ENCODE measurements at places on chromosomes 1 and 21.

DNA sequence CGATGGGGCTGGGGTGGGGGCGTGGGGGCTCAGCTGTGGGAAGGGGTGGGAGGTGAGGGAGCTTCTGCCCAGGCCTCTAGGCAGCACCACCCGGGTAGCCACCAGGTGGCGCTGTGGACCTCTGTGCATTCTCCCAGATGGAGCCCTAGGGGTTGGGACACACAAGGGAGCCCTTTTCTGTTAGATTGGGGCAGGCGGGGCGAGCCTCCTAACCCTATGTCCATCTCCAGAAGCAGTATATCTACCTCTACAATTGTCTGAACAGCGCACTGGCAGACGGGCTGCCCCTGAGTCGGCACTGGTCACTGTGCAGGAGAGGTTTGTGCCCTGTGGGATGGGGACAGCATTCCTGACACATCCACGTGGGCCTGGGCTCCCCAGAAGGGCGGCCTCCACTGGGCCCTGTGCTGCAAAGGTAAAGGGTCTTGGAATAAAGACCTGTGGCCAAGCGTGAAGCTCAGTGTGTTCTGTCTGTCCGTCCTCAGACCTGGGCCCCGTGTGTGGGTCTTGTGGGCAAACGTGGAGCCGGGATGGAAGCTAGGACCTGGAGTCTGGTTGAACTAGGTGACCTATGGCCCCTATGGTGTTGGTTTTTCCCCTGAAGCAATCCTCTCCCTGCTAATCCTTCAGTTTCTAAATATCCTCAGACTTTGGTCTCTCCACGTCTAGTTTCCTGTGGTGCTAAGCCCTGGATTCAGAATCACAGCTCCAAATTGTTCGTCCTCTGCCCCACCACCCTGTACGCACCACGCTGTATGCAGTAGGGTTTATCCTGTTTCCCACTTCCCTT is 4.4 kb upstream of the LGR6 start:
- peak; percentile 52 for DNase-seq

GRCh38 chr1:90840352-90840751 is 123.2 kb upstream of the BARHL2 start:
- no peak for DNase-seq

DNA sequence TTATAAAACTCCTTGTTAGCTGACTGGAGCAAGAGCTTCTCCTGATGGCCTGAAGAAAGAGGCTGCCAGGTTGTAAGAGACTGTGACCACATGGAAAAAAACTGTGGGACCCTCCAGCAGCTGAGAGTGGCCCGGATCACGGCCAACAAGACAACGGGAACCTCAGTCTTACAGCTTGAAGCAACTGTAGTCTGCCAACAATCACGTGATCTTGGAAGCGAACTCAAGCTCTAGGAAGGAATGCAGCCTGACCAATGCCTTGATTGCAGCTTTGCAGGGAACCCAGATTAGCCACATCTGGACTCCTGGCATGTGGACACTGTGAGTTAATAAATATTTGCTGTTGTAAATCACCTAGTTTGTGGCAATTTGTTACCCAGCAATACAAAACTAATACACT is 442.6 kb upstream of the PRMT6 start:
- peak; percentile 12 for DNase-seq

GRCh38 chr1:218700666-218701065 is 355.5 kb downstream of the TGFB2 start:
- DNase-seq = no peak

DNA sequence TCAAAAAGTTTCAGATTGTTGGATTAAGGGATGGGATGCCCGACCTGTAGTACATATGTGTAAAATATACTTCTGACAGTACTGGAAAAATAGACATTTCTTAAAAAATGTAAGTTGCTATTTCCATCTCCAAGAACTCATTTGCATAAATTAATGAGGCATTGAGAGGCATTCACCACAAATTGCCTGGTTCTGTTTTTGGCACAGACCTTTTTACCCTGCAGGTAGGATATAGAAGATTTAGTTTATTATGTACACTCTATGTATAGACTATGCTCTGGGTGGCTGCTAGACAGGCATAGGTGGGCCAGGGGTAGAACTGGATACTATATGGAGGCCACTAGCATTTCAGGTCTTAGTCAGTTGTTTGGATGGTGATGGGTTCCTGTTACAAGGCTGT is 8.0 kb downstream of the CCDC17 start:
- DNase-seq = no peak

GRCh38 chr21:32131960-32132359 is 146.9 kb downstream of the MIS18A start:
- peak; percentile 64 for DNase-seq

GRCh38 chr1:64087768-64088167 is 115.7 kb upstream of the UBE2U start:
- DNase-seq = peak; percentile 86

GRCh38 chr1:5385096-5385799 is 607.0 kb downstream of the NPHP4 start:
- DNase-seq = no peak

GRCh38 chr1:155981266-155982088 is 3.1 kb upstream of the ARHGEF2 start:
- peak; percentile 96 for DNase-seq

GRCh38 chr1:22217811-22218460 is 75.0 kb upstream of the WNT4 start:
- no peak for DNase-seq

- DNase-seq = no peak
These were observed 134.9 kb upstream of the B3GALT2 start for GRCh38 chr1:193321242-193321840.

DNA sequence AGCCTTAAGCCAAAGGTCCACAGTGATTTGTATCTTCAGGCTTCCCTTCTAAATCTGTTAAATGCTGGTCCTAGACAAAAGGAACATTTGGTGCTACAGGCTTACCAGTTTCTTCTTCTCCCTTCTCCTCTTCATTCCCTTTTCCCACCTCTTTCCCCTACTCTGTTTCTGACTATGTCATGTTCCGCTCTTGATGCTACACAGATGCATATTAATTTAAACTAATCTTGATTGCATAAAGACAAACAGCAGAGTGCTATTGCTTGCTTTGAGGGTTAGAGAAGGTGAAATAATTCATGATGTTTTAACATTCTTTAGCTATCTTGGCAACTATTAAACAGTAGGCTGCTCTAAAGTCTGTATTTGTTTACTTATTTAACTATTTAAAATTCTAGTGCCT is 34.3 kb upstream of the COL24A1 start:
- no peak for DNase-seq

GRCh38 chr1:24969596-24970398 is 39.7 kb upstream of the RUNX3 start:
- no peak for DNase-seq

DNA sequence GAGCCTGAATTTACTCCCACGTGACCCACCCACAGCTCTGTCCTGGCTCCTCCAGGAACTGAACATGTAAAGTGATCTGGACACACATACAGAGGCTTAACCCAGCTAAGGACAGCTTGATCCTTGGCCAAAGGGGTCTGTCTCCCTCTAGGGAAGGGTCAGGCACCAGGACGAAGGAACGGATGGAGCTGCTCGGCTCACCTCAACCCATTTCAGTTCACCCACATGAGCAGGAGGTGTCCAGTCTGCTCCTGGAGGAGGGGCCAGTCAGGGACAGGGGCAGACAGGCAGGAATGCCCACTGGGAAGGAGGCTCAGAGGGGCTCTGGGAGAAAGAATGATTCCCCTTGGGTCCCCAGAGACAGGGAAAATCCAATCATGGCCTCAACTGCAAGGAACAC is 567.2 kb downstream of the PTPRU start:
- DNase-seq = no peak

DNA sequence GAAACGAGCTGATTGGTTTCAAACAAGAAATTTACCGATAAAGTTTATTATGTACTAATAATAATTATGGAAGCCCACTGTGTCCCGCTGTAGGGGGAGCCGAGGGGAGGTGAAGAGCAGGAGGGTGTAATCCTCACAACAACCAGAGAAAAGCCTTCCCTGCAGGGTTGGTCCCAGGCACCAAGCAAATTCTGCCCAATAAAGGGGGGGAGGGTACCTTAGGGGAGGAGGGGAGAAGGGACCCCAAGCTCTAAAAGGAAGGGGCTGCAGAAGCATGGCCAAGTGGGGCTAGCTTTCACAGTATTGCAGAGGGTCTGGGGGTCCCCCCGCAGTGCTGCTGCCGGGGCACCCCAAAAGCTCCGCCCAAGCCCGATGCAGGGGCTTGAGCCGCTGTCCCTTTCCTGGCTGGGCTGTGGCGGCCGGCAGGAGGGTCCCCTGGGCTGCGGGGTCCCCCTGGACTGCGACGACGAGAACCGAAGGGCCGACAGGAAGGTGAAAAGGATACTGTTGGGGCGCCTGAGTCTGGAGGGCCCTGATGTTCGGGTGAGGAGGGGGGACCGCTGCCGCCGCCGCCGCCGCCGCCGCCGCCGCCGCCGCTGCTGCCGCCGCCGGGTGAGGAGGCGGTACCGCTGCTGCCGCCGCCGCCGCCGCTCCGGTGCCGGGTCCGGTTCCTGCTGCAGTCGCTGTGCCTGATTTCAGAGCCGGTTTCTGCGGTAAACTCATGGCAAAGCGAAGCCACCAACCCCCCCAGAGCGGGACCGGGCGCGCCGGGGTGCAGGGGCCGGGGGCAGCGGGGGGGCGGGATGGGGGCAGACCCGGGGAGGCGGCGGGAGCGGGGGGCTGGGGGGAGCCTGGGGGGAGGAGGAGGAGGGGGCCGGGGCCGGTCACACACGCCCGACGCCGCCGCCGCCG is 771 bp downstream of the EIF4G3 start:
- no peak for DNase-seq

DNA sequence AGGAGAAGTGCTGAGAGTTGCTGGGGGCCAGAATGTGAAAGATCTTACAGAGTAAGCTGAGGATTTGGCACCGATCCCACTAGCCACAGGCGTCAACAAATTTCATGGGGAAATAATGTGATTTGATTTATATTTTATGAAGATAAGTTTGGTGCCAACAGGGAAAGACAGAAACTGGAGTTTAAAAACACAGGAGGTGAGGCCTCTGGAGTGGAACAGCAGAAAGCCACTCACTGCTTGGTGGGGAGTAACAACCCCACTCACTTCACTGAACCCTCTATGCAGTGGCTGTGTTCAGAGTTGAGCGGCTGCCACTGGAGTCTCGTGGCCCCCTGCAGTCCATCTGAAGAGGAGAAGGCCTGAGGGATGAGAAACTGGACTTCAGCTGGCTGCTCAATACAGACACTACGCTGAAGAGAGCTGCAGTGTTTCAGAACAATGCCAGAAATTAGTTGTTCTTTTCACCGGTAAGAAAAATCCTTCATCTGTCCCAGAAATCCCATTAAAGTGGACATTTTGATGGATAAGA is 48.0 kb upstream of the RXRG start:
- DNase-seq = no peak

GRCh38 chr1:22229379-22229778 is 86.5 kb upstream of the WNT4 start:
- DNase-seq = no peak

DNA sequence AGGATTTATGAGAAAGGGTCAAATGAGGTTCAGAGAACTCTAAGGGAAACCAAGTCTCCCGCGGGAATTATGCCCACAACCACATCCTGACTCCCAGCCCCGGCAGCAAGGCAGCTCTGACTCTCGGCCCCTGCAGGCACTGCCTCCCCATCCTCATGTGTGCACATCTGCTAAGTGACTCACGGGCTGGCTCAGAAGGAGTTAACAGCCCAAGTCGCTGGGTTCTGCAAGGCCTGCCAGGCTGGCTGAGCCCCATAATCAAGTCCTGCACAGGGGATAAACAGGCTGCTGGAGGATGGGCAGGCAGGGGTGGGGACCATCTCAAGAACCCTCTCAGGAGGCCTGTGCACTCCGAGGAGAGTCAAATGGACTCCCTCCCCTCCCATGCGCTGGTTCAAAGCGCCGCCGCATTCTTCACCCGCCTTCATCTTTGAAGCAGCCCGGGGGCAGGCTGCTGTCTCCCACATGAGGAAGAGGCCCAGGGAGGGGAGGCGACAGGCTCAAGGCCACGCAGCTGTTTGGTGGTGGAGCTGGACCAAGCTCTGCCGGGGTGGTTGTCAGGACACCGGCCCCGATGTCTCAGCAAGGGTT is 344.3 kb downstream of the MATN1 start:
- peak; percentile 85 for DNase-seq

DNA sequence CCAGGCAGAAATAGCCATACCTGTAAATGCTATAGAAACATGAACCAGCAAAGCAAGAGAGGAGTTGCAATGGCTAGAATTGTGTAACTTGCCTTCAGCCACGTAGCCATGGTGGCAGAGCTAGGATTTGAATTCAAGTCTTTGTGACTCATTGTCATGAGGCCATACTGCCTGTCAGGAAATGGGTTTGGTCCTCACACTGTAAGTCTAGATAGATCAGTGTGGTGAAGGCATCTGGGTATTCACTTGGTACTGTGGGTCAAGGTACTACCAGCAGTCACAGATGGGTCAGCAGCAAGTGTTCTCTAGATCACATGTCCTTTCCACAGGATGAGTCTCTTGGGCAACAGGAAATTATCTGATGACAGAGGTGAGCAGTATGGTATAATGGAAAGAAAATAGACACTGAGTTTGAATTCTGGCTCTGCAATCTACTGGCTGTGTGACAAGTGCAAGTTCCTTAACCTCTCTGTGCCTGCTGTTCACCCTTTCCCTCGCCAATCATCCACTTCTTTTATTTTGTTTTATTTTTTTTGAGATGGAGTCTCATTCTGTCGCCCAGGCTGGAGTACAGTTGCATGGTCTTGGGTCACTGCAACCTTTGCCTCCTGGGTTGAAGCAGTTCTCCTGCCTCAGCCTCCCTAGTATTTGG is 36.9 kb downstream of the FGGY start:
- peak; percentile 54 for DNase-seq

DNA sequence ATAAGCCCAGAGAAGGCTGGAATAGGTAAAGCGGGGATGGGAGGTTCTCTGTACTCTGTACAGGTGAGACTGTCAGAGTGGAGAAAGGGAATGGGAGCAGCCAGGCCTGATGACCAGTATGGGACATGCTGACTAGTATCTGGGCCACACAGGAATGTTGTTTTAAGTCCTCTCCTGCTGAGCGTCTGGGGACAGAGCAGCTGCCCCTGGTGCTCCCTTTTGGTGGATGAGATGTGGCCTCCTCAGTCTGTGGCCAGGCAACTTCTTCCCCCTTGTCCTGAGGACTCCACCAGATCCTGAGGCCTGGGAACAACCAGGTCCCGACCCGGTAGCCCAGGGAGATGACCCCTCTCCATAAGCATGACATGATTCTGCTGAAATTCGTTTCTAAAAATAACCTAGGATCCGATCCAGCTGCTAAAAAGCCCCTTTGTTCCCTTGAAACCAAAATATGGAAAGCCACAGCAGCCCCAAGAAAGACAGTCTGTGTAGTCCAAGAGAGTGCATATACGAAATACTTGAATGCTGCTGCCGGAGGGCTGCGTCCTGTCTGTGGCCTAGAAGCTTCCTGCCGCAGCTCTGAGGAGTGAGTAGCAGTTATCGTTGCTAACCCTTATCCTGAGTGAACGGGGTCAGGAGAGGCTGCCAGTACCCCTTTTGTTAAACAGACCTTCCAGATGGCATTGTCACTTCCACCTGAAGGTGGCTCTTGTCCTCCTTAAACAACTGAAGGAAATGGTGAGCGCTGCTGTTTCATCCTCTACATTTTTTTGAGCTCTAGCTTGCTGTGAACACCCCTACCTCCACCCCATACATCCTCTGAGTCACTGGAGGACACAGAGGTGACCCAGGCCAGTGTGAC is 47.1 kb downstream of the ATP2B4 start:
- DNase-seq = peak; percentile 96

All from fibroblast of mammary gland (primary cell).